ENCODE measurements at places on chromosomes 7 and 10.

DNA sequence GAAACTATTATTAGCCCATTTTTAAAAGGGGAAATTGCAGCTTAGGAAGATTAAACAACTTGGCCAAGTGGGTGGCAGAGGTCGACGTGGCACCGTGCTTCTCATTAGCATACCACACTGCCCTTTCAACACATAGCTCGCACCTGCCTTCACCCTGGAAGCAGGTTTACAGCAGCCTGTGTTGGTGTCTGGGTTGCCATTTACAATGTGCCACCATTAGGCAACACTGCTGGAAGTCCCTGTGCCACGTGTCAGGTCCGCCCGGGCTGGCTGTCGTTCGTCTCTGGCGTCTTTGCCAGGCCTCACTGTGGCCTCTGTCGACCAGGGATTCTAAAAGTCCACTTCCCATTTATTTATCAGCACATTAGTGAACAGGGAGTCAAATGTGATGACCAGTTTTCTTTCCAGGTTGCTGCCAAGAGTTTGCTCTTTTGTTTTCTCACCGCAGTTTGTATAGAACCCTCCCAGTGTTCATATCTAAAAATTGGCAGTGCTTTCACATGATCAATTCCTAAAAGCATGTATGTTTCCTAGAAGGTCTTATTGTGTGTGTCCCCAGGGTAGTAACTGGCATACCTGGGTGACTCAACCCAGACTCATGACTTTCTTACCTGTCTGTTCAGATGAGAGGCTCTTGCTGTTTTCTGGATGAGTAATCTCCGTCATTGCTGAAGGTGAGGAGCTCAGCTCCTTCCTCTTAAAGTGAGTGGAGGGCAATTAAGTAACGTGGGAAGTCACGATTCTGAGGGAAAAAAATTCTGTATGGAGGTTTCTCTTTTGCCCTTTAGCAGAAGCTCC lies 9.2 kb downstream of the INSIG1 start:
- DNase-seq: no peak

DNA sequence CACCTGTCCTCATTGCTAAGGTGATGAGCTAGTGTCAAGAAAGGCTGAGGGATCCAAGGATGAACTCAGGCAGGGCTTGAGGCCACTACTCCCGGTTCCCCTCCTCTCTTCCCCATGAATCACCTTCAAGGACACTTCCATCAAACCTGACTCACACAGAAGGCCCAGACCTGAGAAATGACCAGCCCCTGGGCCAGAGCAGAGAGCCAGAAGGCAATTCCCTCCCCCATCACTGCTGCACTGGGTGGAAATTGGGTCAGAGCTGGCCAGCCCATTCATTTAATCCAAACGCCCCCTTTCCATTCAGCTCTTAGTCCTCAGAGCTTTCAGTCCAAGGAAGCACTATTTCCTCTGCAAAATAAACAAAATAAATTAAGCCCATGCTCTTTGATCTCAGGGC lies 182.0 kb downstream of the KCNMA1 start:
- peak; percentile 54 for DNase-seq

- no peak for DNase-seq
These were observed 40.3 kb downstream of the FAM53B start for GRCh38 chr10:124703778-124704427.

DNA sequence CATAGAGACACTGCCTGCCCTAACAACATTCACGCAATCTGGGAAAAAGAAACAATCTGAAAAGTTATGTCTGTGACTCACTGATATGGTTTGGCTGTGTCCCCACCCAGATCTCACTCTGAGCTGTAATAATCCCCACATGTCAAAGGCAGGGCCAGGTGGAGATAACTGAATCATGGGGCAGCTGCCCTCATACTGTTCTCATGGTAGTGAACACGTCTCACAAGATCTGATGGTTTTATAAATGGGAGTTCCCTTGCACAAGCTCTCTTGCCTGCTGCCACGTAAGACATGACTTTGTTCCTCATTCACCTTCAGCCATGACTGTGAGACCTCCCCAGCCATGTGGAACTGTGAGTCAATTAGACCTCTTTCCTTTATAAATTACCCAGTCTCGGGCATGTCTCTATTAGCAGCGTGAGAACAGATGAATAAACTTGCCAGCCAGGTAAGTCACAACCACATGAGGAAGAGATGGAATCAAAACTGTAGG lies 341.5 kb upstream of the AOAH start:
- DNase-seq: no peak

GRCh38 chr10:553233-553632 lies 136.2 kb downstream of the DIP2C start:
- no peak for DNase-seq

GRCh38 chr7:105871142-105871541 lies 5.3 kb downstream of the ATXN7L1 start:
- DNase-seq: no peak

DNA sequence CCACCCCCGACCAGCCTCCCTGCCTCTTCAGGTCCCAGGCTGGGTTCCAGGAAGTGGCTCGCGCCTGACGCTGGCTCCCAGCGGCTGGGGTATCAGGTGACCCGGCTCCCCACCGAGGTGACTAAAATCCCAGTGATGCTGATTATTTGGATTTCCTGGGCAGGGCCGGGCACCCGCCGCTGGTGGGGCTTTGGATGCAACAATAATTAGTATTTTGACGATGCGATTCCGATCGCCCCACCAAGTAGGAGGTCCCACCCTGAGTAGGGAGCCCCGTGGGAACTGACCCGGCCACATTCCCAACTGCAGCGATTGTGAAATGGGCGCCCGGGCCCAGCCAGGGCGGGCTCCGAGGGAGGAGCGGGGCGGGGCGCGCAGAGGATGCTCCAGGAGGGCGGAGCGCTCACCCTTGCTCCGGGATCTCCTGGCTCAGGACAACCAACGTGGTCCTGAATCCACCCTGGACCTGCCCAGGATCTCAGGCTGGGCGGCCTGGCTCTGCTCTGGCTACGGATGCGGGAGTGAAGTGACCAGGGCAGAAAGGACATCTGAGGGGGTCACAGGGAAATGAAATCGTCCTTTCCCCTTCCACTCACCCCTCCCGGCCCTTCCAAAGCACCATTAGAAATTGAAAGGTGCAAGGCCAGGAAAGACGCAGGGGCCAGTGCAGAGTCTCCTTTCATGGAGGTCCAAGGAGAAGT lies 32.6 kb downstream of the DUSP5 start:
- peak; percentile 82 for DNase-seq

DNA sequence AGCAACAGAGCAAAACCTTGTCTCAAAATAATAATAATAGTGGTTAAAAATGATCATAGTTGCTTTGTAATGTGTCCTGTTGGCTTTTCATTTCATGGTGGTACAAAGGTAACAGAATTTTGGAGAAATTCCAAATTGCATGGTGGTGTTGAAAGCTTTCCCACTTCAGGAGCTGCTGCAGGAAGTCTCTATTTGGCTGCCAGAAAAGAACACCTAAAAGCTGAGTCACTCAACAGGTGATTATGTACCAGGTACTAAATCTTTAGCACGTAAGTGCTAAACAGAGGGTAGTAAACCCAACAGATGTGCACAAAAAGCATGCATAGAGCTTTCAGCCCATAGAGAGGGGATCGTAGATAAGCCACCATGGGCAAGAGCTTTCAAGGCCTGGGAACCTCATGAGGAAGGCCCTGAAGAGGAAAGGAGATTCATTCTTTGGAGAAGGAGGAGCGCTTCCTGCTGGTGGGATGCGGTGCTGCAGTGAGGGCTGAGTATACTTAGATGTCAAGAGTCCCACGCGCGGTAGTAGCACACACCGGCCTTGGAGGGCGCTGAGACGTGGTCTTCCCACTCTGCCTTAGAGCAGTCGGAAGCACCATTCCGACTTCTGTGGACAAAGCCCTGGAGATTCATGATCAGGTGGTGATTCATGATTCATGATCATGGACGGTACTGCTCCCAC lies 118.7 kb downstream of the RALA start:
- no peak for DNase-seq

DNA sequence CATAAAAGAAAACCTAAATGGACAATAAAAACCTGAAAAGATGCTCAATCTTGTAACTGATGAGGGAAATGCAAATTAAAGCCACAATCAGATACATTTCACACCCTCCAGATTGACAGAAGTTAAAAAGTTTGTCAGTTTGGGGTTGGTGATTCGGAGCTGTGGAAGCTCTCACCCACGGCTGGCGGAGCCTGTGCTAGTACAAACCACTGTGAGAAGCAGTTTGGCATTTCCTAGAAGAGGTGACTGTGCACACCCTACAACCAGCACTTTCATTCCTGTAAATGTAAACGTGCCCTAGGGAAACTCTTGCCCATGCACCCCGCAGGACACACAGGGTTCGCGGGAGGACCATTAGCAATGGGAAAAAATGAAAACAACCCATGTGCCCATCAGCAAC lies 114.1 kb downstream of the BMS1 start:
- DNase-seq: no peak

All from EL (cell line).